ENCODE measurements at places on chromosomes 2 and 18.

- no peak for DNase-seq
These were observed 117.6 kb downstream of the DOCK10 start for GRCh38 chr2:224924631-224925030.

- DNase-seq = no peak
These were observed 70.7 kb downstream of the MYOM1 start for GRCh38 chr18:3148930-3149535.

DNA sequence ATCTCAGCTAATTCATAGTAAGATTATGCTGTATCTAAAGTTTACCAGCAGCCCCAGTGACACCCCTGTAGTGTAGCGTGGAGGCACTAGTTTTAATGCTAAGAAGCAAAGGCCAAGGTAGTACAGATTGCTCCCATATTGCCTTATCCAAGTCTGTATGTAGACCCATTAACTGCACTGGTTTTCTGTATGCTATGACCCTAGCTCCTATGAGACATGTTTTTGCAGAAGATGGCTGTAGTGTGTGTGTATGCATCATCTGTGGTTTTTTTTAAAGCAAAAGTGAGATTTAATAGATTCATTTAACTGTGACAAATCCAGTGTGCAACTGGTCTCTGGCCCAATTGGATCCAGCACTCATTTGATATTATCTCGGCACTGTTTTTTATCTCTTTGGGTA is 86.5 kb downstream of the HAUS1 start:
- DNase-seq = no peak

DNA sequence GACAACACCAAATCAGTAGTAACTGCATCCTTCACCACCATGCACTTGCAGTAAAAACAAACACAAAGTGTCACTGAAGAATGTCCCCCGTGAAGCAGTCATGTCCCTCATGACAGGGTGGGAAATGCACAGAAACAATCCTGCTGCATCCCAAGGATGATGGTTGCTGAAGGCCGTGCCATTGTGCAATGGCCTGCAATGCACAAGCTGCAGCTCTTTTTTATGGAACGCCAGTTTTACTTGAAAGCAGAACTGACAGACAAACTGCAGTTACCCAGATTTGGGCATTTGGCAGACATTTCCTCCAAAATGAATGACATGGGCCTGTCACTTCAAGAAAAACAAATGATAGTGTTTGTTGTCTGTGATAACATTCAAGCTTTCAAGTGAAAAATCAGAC is 2.4 kb upstream of the CHST10 start:
- no peak for DNase-seq

DNA sequence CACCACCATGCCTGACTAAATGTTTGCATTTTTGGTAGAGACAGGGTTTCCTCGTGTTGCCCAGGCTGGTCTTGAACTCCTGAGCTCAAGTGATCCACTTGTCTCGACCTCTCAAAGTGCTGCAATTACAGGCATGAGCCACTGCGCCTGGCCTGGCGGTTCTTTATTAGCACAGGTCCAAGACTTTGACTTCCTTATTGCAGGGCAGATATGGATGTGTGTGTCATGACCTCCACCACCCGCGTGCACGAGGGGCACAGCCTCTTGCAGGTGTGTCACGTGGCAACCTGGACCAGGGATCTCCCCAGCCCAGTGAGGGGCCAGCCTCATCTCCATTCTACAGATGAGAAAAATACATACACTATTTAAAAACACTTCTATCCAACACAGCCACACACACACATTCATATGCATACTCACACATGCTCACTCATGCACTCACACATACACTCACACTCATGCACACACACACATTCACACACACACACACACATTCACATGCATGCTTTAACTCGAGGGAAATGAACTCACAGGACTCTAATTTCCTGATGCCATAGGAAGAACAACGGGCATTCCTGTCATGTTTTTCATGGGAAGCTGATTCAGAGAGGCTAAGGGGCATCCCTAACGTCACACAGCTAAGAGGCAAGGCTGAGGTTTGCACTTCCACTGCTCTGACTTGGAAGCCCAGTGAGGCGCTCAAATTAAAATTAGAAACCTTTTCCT is 38.8 kb downstream of the RRM2 start:
- no peak for DNase-seq

GRCh38 chr18:23852236-23853045 is 162.1 kb upstream of the TTC39C start:
- no peak for DNase-seq

- no peak for DNase-seq
These were observed 274.8 kb upstream of the NCKAP5 start for GRCh38 chr2:133843091-133843490.

DNA sequence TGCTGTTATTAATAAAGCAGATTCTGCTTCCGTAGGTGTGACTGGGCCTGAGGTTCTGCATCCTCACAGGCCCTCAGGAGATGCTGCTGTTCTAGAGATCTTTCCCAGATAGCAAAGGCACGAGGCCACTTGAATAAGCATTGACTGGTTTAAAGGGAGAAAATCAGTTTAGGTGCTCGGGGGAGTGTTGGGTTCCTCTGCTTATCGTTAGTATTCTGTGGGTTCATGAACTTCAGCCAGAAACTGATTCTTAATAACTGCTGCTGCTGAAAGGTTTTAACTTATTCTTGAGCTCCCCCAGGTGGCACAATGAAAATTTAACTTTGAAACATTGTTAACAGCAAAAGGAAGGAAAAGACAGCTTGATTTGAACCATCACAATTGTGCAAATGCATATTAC is 56.9 kb downstream of the ITGA6 start:
- no peak for DNase-seq
